ENCODE measurements at places on chromosomes 3 and 15.
A peak's percentile ranks its signal among the peaks of the same experiment; 100 is the strongest.

DNA sequence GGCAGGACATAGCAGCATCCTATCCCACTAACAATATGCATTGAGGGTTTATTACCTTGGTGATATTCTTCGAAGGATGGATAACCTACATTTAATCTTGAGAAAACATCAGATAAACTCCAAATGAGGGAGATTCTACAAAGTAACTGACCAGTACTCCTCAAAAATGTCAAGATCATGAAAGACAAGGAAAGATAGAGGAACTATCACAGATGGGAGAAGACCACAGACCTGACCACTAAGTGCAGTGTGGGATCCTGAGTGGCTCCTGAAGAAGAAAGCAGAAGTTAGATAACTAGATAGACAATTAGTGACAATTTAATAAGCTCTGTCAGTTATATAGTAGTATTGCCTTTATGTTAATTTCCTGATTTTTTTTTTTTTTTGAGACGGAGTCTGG, 17.7 kb upstream of the CGNL1 start:
- peak; percentile 68 for DNase-seq

DNA sequence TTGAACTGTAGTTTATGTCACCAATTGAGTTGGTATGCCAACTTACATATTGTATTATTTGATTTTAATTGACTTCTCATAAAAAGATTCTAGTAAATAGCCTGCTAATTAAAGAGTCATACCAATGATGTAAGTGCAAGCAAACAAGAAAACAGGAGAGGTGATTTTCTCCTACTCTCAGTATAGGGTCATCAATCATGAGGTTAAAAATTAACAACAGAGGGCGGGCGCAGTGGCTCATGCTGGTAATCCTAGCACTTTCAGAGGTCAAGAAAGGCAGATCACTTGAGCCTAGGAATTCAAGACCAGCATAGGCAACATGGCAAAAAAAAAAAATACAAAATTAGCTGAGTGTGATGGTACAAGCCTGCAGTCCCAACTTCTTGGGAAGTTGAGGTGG, 108.7 kb downstream of the MYO9A start:
- DNase-seq, result no peak

- no peak for DNase-seq
Observed at GRCh38 chr3:108118038-108118768, 27.4 kb upstream of the CD47 start.

DNA sequence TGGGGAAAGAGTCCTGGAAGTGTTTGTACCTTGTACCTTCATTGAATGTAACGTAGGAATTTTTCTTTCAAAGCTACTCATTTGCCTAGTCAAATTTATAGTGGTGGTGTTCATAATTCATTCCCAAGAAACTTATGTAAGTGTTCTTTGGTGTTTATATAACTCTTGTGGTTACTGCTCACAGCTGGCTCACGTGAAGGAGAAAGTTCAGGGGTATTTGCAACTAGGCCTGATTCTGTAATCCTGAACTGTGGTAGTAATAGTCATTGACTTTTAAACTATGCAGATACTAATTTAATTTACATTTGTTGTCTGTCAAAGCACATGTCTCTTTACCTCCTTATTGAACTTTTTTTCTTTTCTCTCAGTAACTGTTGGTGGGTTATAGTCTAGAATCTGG, 50.5 kb upstream of the TEX264 start:
- no peak for DNase-seq

GRCh38 chr15:99109555-99110021, 4.7 kb downstream of the SYNM start:
- no peak for DNase-seq

- DNase-seq, result no peak
Observed at GRCh38 chr15:40534371-40534770, 30.5 kb downstream of the CCDC32 start.
